Stomach (tissue), 19 donors: ENCODE measurements at places on chromosomes 16 and 17. TPM values are rescaled to one million over a fixed set of nuclear protein-coding genes. Genes with fewer than 3 reads are reported as not detected.
A peak's percentile ranks its signal among the peaks of the same experiment; 100 is the strongest.

The LRRC46 gene
- total RNA-seq: not detected

DNA sequence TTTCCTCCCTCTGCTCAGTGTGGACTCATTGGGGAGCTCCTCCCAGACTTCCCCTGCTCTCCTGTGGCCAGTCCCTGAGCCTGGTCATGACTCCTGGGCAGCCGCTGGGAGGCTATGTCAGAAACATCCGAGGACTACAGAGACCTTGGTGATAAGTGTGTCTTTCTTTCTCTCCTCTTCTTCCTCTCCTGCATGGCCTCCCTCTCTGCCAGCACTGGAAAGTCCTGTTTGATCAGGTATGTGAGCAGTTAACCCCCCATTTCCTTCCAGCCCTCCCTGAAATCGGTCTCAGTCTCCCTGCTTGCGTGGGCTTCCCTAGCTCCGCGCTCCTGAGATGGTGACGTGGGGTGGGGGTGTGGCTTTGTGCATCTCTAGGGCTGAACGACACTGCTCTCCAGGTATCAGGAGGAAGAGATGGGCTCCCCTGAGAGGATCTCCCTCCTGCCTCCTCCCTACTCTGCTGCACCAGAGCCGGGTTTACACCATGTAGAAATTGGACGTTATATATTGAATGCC lies 2.1 kb downstream of the RHBDL3 start:
- no peak overlapping the region for H3K4me3 ChIP-seq
- no peaks in the 10 kb centered on the region for H3K27me3 ChIP-seq
- DNase-seq: no peak
- H3K36me3 ChIP-seq: no peaks in the 10 kb centered on the region
- no peak overlapping the region for H3K27ac ChIP-seq

The PYDC1 gene
- total RNA-seq: not detected

The NPB gene
- not detected for total RNA-seq

The MYL11 gene
- total RNA-seq: not detected

- H3K27me3 ChIP-seq: no peaks in the 10 kb centered on the region
- H3K4me1 ChIP-seq: peaks cover 7% of the 10 kb centered on the region
- peaks cover 38% of the 10 kb centered on the region for H3K36me3 ChIP-seq
- no peak for DNase-seq
- peak overlapping the region; percentile 79 for H3K4me3 ChIP-seq
Measured at GRCh38 chr16:29963021-29963743, 1.3 kb downstream of the TMEM219 start.

- no peaks in the 10 kb centered on the region for H3K27me3 ChIP-seq
- H3K4me3 ChIP-seq: peak overlapping the region; percentile 73
- no peaks in the 10 kb centered on the region for H3K36me3 ChIP-seq
- peaks cover 11% of the 10 kb centered on the region for H3K4me1 ChIP-seq
Measured at GRCh38 chr17:40218006-40218739, 931 bp upstream of the WIPF2 start.

The CD7 gene
- 4.3 TPM for total RNA-seq

GRCh38 chr17:44827863-44828262 lies 2.2 kb downstream of the GJC1 start:
- H3K36me3 ChIP-seq: no peaks in the 10 kb centered on the region
- peaks cover 21% of the 10 kb centered on the region for H3K4me1 ChIP-seq
- H3K4me3 ChIP-seq: peak overlapping the region; percentile 6
- no peak for DNase-seq

DNA sequence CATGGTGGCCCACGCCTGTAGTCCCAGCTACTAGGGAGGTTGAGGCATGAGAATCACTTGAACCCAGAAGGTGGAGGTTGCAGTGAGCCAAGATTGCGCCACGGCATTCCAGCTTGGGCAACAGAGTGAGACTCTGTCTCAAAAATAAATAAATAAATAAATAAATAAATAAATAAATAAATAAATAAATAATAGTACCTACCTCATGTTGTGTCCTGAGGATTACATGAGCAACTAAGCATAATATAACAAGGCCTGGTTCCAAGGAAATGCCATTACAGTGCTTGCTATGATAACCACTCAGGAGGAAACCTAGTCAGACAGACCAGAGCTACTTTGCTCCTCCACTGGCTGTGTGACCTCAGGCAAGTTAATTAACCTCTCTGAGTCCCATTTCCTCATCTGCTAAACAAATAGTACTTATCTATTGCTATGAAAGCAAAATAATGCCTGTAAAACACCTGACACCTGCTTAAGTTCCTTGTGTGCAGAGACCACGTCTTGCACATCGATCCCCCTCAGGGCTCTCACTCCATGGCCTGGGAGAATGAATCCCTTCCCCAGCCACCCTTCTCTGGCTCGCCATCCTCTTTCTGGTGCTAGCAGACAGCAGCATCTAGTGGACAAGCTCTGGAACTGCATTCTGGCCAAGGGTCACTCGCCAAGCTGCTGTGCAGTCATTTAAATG lies 7.5 kb downstream of the EPOP start:
- no peaks in the 10 kb centered on the region for H3K4me1 ChIP-seq
- peak; percentile 88 for DNase-seq
- no peak overlapping the region for H3K27ac ChIP-seq
- no peak overlapping the region for H3K4me3 ChIP-seq

DNA sequence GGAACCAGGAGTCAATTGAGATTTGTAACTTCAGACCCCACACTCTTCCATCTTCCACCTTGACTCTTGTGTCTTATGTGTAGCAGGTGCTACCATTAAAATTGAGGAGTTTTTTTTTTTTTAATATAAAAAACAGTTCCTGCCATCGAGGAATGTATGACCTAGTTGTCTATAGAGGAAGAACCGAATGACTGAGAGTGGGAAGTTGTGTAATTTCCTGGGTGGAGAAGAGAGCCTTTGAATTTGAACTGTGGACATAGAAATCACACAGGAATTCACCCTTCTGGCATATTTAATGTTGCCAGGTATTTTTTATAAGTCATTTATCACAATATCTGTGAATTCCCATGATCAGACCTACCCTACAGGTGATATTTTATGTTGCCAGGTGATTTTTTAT lies 22.0 kb downstream of the SP2 start:
- no peak for DNase-seq
- H3K4me3 ChIP-seq: no peak overlapping the region
- no peaks in the 10 kb centered on the region for H3K27me3 ChIP-seq
- H3K36me3 ChIP-seq: peaks cover 50% of the 10 kb centered on the region

GRCh38 chr17:48593126-48593829 lies at the start of gene HOXB5:
Gene HOXB5, minus strand, starts transcription at chr17:48593779. Its CDS starts 97 bp downstream, at chr17:48593682.
- H3K4me1 ChIP-seq: peaks cover 78% of the 10 kb centered on the region
- H3K27me3 ChIP-seq: peaks cover 85% of the 10 kb centered on the region
- no peaks in the 10 kb centered on the region for H3K36me3 ChIP-seq
- peak within 1 kb of the TSS; percentile 93 for H3K27ac ChIP-seq
- DNase-seq: no peak
- H3K4me3 ChIP-seq: peak within 1 kb of the TSS; percentile 44

DNA sequence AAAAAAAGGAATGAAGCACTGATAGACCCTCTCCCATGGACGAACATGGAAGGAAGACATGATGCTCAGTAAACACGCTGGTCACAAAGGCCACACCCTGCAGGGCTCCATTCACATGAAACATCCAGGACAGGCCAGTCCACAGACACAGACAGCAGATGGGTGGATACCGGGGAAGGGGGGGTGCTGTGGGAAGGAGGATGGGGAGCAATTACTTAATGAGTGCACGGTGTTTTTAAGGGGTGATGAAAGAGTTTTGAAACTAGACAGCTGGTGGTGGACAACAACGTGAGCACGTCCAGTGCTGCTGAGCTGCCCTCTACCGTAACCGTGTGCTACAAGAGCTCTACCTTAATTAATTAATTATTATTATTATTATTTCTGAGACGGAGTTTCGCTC lies 6.0 kb upstream of the SLC16A3 start:
- H3K27me3 ChIP-seq: no peaks in the 10 kb centered on the region
- no peak for DNase-seq
- peaks cover under 1% of the 10 kb centered on the region for H3K4me1 ChIP-seq

- no peaks in the 10 kb centered on the region for H3K27me3 ChIP-seq
- H3K27ac ChIP-seq: peak overlapping the region; percentile 10
- H3K4me3 ChIP-seq: no peak overlapping the region
- no peaks in the 10 kb centered on the region for H3K36me3 ChIP-seq
- DNase-seq: no peak
Measured at GRCh38 chr17:68784431-68784830, 170.8 kb downstream of the ABCA8 start.

DNA sequence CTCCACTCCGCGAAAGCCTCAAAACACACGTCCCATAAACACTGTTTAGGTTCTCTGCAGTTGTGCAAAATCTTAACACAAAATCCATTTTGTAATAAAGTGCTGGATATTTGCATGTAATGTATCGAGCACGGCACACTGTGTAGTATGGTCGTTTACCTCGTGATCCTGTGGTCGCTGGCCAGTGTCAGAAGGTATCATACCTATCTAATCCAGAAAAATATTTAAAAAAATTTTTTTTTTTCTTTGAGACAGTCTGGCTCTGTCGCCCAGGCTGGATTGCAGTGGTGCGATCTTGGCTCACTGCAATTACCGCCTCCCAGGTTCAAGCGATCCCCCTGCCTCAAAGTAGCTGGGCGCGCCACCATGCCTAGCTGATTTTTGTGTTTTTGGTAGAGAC lies 996 bp downstream of the RPL38 start:
- peaks cover 8% of the 10 kb centered on the region for H3K27me3 ChIP-seq
- peak overlapping the region; percentile 91 for H3K27ac ChIP-seq
- H3K4me1 ChIP-seq: peaks cover 58% of the 10 kb centered on the region
- DNase-seq: no peak
- peak overlapping the region; percentile 94 for H3K4me3 ChIP-seq
